ENCODE measurements at places on chromosomes 3 and 15.

DNA sequence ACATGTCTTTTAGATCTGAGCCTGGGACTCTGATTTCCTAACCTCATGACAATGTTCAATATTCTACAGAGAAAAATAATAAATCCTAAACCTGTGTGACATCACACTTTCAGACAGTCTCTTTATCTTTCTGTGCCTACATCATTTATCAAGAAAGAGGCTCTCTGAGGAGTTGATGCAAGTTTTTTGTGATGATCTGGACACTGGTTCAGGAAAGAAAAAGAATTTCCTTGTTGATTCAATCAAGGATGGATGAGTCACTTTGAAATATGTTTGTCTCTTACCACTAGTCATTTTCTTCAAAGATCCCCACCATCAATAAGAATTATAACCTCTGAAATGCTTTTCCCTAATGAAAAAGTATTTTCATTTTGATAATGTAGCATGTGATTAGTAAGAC is 404.6 kb downstream of the WDR72 start:
- no peak for DNase-seq

DNA sequence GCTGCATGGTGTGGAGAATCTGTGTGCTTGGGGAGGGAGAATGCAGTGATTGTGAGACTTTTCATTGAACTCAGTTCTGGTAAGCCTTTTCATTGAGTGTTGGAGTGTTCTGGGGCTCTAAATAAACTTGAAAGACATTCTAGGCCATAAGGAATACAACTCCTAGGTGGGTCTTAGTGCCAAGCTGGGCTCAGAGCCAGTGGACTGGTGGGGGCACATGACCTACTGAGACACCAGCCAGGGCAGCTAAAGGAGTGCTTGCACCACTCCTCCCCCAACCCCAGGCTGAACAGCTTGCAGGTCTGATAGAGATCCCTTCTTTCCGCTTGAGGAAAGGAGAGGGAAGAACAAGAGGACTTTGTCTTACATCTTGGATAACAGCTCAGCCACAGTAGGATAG is 21.7 kb upstream of the KPNA4 start:
- DNase-seq, result no peak

- no peak for DNase-seq
Measured at GRCh38 chr3:153596401-153596800, 434.4 kb downstream of the RAP2B start.

DNA sequence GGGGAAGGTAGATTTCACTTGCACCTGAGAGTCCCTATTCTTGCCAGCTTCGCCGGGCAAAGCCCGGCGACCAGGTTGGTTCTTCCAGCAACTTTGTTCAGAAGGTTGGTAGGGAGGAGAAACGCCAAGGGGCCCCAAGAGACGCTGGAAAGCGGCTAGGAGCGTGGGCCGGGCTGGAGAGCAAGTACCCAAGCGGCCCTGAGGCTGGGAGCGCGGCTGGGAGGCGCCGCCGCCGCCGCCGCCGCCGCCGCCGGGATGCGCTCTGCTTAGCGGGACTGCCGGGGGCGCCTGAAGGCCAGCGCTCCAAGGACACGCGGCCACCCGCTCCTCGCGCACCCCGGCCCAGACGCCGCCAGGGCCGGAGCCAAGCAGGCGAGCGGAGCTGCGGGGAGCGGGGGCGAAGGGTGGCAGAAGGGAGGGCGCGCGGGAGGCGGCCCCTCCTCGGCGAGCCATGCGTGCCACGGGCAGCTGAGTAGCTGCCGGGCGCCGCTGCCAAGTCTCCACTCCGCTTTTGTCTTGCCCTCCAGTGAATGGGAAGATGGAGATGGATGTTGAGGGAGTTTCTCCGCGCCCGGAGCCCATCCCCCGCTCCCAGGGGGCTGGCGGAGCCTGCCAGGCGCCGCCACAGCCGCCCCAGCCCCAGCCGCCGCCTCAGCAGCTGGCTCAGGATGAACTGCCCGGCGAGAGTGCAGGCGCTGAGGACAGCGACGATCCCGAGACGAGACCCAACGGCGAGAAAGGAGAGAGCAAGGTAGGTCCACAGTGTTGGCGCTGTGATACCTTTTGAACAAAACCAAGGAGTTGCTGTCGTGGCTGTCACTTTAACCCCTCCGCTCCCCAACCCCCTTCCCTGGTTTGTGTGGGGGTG is 227.4 kb upstream of the AZI2 start:
- DNase-seq, result peak; percentile 18

DNA sequence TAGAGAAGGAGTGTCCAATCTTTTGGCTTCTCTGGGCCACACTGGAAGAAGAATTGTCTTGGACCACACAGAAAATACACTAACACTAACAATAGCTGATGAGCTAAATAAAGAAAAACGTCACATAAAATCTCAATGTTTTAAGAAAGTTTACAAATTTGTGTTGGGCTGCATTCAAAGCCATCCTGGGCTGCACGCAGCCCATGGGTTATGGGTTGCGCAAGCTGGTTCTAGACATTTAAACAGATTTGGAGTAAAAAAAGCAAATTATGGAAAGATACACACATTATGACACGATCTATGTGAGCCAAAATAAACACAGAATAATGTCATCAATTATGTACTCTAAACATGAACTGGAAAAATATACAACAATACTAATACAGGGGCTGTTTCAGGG is 703.3 kb upstream of the LMCD1 start:
- DNase-seq, result no peak

DNA sequence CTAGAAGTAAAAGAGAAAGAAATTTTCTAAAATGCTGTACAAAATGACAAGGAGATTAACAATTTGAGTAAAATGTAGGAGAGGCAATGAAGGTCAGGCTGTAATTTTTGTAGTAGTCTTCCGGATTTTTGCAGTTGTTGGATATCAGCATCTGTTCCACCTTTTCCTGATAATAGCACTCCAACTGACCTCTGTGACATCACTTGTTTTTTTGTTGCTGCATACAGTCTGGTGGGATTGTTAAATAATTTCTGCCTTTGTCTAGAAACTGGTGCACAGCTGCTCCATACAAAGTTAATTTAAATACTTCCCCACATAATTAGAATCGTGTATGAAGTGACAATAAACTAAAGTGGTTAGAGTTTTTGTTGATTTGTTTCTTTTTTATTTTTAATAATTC is 731.4 kb downstream of the PLOD2 start:
- DNase-seq, result no peak

GRCh38 chr3:186532598-186533072 is 11.5 kb downstream of the CRYGS start:
- DNase-seq, result no peak

DNA sequence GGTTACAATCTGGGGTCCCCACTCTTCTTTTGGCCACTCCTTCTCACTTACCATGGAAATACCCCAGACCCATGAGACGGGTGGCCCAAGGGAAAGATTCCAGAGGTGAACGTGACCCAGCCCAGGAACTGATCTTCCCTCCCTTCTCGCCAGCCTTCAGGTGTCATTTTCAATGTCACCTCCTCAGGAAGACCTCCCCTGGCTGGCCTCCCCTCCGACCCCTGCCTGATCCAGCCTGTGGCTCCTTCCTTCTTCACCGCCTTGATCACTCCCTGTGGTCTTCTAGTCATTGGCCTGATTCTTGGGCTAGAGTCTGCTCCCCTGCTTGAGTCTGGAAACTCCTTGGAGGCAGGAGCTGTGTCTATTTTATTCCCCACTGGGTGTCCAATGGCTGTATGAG is 146.1 kb downstream of the SMAD6 start:
- DNase-seq, result no peak

GRCh38 chr3:193798051-193798450 is 205.0 kb downstream of the OPA1 start:
- no peak for DNase-seq

DNA sequence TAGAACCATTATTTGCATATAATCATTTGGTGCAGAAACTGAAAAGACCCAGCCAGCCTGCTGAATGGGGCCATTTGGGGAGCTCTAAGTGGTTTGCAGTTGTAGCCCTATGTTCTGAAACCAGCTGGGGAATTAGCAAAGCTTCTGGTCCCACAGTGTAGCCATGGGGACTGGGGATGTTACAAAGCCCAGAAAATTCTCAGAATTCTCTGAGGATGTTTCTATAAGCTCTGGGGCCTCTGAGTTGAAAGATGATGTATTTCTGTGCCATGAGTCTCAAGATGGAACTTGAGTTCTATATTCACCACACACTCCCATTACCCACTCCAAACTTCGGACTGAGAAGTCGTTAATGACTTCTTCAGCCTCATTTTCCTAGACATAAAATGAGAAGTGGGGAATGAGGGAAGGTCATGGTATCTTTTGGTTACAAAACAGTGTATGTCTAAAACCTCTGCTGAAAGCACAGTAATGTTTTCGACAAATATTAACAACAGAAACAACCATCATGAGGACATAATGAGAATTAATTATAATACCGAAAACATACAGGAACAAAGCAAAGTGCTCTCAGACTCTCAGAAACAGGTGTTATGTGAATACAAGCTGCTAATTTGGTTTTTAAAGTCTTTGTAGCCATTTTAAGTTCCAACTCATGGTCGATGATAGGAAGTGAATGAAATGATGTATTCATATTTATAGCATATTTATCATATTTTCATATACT is 89.4 kb downstream of the RFTN1 start:
- DNase-seq, result no peak

GRCh38 chr3:130517602-130518001 is 625 bp downstream of the COL6A6 start:
- peak; percentile 20 for DNase-seq

- no peak for DNase-seq
Measured at GRCh38 chr3:182651461-182651860, 141.8 kb upstream of the ATP11B start.

DNA sequence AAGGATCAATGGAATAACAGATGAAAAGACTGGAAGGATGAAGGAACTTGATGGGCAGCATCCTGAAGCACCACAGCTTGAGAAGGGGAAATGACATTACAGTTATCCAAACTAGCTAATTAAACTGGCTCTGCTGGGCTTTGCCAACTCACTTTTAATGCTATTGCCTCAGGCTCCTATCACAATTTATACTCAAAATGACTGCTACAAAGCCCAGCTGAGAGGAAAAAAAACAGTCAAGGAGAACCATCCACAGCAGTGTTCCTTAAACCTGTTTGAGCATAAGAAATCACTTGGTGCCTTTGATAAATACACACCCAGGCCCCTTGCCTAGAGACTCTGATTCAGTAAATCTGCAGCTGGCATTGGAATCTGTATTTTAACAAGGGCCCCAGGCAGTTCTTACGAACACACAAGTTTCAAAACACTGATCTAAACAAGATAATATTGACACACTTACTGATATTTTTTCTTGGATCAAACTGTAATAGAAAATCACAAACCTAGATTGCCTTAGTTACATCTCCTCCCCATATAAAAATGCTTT is 85.8 kb downstream of the MB21D2 start:
- DNase-seq, result no peak

GRCh38 chr3:72591522-72592421 is 256.5 kb downstream of the SHQ1 start:
- DNase-seq, result peak; percentile 91

- peak; percentile 50 for DNase-seq
Measured at GRCh38 chr3:122458992-122459391, 43.1 kb upstream of the WDR5B start.

DNA sequence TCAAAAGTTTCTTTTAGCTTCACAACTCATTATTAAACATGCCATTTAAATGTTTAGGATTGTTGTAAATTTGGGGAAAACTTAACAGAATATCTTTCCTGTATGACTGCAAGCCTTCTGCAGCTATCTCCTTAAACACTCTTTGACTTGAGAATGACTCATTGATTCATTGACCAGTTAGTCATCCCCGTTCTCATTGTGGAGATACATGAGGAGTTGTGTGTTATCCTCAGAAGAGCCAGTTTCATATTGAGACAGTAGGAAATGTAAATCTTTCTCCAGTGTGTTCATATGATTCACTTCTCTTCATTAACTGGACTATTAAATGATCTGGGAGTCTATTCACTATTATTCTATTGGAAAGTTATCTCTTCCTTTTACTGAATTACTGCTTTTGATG is 83.0 kb downstream of the CRYGS start:
- peak; percentile 83 for DNase-seq

DNA sequence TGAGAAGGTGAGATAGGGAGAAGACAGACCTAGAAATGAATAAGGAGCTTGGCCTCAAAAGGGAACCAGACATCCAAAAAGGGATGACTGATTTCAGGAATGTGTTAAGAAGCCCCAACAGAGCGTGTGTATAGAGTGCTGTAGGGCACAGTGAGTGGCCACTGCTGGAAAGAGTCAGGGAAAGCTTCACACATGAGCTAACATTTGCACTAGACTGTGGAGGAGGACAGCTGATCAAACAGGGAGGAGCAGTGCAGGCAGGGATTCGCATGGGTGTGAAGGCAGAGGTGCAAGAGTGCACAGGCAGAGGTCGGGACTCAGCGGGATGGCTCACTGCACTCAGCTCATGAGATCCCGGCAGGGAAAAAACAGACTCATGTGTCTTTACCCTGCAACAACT is 61.8 kb downstream of the NPTN start:
- no peak for DNase-seq

DNA sequence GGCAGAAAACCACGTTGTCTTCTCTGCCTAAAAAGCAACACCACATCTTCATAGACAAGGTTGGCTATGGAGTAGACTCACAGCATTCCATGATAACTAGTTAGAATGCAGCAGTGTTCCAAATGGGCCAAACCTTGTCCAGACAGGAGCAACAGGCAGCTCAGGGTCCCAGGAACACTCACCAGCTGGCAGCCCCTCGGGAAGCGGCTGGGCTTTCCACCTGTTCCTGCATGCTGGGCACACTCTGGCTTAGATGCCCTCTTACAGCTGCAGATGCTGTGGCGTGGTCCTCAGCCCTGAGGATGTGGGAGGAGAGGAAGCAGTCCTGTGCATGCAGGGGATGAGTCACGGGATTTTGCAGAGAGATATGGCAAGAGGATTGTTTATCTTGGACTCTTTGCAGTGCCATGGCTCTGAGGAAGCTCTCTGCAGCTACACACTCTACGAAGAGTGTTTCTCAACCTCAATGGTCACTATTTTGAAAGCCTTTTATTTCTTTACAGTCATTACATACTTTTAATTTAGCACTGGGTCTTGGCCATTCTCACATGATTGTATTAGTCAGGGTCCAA is 11.3 kb downstream of the NRROS start:
- peak; percentile 91 for DNase-seq

DNA sequence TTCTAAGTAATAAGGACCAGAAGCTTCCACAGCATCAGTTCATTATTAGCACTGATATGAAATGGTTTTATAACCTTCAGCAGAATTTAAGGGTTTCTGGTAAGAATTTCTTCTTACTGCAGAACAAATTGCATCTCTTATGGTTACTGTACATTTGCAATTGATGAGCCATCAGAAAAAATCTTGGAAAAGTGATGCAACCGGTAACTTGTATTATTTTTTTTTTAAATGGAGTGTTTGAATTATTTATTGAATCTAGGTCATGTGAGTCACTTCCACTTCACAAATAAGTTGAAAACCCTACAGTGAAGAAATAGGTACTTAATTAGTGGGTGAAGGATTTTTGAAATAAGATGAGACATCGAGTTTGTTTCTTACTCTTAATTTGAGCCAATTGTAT is 786.0 kb downstream of the TUSC7 start:
- DNase-seq, result peak; percentile 59

DNA sequence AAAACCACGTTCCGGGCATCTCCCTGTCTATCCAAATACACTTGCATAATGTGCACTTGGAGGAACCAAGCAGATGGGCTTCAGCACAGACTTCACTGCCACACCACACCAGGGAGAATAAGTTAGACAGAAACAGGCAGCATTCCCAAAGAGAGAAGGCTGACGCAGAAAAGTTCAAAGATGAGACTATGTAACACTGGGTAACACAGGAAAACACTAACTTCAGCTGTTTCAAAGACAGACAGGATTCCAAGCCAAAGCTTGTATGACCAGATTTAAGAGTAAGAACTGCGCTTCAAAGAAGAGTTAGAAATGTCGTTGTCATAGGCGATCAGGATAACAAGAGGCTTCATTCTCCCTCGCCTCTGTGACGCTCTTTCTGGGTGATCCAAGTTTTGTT is 19.9 kb downstream of the SLC51A start:
- peak; percentile 10 for DNase-seq

- DNase-seq, result no peak
Measured at GRCh38 chr3:145005427-145005826, 1033.8 kb downstream of the DIPK2A start.
